Skeletal muscle cell (primary cell): ENCODE measurements at places on chromosomes 12 and 14.

DNA sequence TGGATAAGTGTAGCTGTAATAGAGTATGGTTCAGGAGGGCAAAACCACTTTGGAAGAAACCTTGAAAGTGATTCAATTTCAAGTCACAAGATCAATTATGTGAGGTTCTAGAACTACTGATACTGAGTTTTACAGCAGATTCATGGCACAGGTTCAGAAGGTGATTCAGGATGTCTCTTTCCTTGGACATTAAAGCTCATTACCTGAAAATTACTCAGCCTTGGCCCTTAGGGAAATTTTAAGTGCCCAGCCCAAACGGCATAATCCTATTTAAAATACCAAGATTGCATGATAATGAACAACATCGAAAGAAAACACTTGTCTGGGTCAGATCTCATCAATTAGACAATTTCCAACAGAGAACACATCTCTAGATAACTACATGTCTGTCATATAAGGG is 70.2 kb upstream of the SLC38A2 start:
- no peak for DNase-seq

DNA sequence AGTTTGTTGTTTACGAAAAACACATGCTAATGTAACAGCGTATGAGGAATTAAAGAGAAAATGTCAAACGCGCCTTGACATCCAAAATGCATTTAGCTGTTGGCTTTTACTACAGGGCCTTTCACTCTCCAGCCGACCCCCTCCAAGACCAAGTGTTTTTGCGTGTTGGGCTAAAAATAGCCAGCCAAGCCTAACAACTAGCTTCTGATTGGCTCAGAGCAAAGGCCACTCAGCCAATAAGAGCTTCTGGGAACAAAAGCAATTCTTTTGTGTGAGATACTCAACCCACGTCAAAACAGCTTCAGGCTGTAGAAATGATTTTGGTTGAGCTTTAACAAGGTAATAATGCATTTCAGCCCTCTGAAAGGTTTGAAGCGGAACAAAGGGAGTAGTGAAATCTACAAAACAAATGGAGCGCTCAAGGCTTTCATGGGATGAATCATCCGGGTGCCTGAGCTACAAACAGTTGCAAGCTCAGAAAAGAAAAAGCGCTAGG is 198.7 kb upstream of the DCN start:
- DNase-seq: peak; percentile 79

- DNase-seq: no peak
These were observed 72.0 kb downstream of the NIN start for GRCh38 chr14:50758945-50759344.

GRCh38 chr12:19434538-19434937 is 4.8 kb upstream of the AEBP2 start:
- no peak for DNase-seq

DNA sequence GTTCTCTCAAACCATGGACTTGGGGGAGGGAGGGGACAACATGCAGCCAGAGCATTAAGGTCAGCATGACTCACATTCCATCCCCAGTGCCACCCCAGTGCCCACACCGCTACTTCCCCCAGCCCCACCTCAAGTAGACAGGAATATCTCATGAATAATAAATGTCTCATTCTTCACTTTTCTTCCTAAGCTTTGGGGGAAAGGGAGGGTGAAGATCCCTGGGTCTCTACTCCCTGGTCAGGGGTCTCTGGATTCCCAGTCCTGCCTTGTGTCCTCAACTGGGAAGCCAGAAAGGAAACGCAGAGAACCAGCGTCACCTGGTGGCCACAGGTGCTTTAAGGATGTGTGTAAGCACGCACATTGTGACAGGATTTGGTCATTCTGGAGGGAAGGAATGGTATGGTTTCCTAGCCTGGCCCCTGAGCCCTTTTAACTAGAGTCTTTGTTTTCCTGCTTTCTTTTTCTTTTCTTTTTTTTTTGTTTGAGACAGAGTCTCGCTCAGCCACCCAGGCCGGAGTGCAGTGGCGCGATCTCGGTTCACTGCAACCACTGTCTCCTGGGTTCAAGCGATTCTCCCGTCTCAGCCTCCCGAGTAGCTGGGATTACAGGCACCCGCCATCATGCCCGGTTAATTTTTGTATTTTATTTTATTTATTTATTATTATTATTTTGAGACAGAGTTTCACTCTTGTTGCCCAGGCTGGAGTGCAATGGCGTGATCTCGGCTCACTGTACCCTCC is 3.4 kb downstream of the GPR84 start:
- no peak for DNase-seq

GRCh38 chr14:65555358-65555757 is 142.8 kb downstream of the FUT8 start:
- no peak for DNase-seq

GRCh38 chr12:99911081-99911480 is 73.7 kb downstream of the ANKS1B start:
- peak; percentile 23 for DNase-seq

- DNase-seq: peak; percentile 25
These were observed 609.7 kb downstream of the SLC16A7 start for GRCh38 chr12:60205500-60205899.

- no peak for DNase-seq
These were observed 2.7 kb downstream of the FAIM2 start for GRCh38 chr12:49901026-49901425.

- DNase-seq: no peak
These were observed 10.4 kb downstream of the PCNX1 start for GRCh38 chr14:70917633-70918032.

GRCh38 chr12:81295251-81295650 is 217.4 kb downstream of the ACSS3 start:
- DNase-seq: no peak

DNA sequence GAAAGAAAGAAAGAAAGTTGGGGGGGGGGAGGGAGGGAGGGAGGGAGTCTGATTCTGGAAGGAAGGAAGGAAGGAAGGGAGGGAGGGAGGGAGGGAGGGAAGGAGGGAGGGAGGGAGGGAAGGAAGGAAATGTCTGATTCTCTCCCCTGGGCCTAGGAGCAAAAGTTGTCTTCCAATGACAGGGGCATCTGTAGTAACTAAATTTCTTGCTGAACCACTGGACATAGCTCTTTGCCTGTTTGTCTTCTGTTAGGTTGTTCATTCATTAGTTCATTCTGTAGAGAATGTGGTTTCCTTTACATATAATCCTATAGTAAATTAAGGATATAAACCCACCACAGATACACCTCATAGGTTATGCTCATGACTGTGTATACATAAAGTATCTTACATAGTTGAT is 59.9 kb downstream of the GPR68 start:
- DNase-seq: no peak

- DNase-seq: no peak
These were observed 323.6 kb downstream of the TMTC2 start for GRCh38 chr12:83010169-83010804.

DNA sequence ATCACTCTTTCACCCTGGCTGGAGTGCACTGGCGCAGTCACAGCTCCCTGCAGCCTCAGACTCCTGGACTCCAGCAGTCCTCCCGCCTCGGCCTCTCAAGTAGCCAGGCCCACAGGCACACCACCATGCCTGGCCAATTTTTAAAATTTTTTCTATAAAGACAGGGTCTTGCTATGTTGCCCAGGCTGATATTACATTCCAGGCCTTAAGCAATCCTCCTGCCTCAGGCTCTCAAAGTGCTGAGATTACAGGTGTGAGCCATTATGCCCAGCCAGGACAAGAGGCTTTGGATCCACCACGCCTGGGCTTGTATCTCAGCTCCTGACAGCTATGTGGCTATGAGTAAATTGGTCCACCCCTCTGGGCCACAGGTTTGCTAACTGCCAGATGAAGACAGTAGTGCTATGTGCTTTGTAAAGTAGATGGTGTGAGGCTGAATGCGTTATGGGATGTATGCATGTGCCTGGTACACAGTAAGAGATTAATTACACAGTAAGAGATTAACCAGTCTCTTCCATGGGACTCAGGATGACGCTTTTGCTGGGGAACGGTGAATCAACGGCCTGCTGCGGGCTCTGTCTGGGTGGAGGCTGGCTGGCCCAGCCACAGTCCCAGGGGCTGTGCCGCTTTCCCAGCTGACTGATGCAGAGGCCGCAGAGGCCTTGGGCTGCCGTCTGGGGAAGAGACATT is 53.3 kb upstream of the NCOR2 start:
- peak; percentile 35 for DNase-seq

DNA sequence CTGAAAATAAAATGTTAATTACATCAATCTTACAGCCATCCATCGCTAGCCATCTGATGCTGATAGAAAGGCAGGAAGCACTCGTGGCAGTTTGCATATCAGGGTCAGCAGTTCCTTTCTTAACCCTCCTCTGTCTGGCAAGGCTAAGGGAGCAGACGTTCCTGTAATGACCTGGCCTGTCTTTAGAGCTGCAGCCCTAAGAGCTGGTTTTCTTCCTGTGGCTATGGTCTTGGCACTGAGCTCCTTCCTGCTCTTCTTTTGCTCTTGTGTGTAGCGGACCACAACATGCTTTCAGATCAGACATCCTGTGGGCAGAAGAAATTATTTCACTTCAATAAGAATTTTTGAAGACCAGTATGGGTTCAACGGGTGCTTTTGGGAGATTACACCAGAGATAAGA is 170.4 kb downstream of the DAD1 start:
- no peak for DNase-seq

DNA sequence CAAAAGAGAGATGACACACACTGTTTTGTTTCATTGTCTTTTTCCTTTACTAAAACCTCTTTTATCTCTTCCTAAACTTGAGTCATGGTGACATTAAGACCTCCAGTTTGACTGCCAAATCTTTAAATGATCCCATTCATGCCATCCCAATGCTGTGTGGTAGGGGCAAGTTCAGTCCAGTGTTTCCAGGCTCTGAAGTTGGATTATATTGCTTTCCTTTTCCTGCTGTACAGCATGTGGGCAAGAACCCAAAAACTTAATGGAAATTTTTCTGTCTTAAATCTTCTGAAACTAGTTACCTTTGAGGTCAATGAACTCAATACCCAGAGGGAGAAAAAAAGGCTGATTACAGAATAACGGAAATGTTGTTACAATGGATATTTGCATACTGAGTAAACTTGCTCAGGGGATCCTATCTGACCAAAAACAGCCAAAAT is 187.1 kb upstream of the FAR2 start:
- DNase-seq: no peak

GRCh38 chr12:90280564-90281058 is 572.0 kb upstream of the ATP2B1 start:
- peak; percentile 63 for DNase-seq

GRCh38 chr14:74239848-74240793 is 872 bp downstream of the VSX2 start:
- DNase-seq: no peak

DNA sequence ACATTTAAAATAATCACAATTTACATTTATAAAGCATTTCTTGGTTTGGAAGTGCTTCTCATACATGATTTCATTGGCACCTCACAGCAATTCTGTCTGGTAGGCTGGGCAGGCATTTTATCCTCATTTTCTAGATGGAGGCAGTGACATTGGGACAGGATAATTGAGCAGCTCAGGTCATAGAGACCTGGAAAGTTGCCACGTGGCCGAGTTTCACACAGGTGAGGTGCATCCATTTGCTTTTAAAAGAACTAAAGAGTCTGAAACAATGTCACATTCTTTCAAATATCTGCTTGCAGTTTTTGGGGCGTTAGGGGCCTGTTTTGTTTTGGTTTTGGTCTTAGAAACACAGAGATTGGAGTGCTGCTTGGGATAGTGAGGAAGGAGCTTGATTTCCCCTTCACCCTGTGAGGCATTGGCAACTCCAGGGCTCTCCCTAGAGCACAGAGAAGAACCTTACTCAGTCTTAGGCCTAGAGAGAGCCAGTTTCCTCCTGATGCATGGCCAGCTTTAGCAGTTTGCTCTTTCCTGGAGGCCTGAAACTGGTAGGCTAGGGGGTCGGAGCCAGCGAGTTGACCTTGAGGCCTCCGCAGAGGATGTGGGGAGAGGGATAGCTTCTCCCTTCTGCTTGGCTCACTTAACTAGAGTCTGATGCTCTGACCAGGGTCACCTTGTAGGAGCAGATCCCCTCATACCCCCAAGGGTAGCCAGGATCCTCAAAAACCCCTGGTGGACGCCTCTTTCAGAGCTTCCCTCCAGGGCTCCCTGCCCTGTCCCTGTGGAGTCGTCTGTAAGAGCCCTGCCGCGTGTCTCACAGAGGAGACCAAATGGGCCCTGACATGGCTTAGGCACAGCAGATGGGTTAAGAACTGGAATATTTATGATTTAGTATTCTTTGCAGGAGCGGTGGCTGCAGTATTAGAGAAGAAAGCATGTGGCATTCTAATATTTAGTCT is 34.9 kb upstream of the JDP2 start:
- no peak for DNase-seq

DNA sequence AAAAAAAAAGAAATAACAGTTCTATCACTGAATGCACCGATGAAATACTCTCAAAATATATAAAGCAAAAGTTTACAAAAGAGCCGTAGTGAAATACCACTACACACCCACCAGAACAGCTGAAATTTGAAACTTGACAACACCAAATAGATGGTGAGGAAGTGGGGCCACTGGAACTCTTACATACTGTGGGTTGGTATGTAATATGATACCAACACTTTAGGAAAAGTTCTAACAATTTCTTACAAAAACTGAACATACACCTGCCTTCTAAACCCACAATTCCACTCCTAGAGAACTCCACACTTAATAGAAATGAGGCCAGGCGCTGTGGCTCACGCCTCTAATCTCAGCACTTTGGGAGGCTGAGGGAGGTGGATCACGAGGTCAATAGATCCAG is 14.1 kb downstream of the EIF5 start:
- DNase-seq: no peak

GRCh38 chr12:102478405-102479098 is 1.8 kb downstream of the IGF1 start:
- DNase-seq: no peak

DNA sequence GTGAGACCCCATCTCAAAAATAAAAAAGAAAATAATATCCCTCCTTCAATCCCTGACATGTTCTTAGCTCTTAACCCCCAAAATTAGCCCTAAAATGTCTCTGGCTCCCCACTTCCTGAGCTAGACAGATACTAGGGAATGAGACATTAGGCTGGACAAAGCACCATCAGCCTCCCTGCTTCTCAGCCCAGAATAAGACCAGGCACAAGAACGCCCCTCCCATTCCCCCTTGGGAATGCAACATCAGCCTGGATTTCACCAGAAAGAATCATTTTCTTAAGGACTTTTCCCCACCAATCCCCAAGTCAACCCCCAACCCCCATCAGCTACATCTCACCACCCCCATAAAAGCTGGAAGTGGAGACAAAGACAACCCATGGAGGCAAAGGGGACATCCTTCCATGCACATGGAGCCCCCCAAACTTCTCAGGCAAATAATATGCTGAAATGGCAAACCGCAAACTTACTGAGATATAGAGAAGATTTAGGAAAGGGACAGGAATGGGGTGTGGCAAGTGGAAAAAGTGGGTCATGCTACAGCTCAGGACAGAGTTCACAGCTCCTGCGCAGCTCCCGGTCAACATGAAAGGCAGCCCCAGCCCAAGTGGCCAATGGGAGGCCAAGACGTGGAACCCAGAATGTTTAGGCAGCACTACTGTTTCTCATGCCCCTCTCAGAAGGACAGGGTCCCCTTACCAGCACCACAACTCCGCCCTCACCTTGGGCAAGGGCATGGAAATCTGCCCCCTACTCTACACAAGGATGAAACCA is 2.7 kb downstream of the CHD4 start:
- no peak for DNase-seq

DNA sequence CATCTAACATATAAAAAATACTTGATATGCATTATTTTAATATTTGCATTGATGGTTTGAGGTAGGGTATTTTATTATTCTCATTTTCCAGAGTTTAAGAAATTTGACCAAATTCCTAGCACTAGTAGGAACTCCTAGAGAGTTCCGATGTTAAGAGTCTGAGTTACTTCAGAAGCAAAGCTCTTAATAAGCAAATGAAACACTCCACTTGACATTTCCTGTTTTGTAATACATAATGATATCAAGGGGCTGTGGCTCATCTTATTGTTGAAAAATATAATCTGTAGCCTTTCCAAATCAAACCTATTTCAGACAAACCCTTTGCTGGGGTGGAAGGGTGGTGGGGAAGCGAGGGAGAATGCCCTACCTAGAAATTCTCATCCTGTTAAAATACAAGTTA is 355.5 kb downstream of the DIO2 start:
- DNase-seq: no peak
